Substantia nigra (tissue), 51 donors: ENCODE measurements at places on chromosomes 12 and 14.

DNA sequence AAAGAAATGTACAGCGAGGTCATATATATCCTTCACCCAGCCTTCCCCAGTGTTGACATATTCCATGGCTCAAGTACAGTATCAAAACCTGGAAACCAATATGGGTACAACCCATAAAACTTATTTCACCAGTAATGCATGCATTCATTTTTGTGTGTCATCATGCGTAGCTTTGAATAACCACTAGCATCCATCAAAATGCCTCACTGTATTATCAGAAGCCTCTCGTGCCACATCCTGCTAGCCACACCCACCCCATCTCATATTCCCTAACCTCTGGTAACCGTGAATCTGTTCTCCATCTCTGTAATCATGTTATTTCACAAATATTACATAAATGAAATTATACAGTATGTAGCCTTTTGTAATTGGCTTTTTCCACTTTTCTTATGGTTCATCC, 314.3 kb downstream of the RAD51B start:
- DNase-seq, result no peak

GRCh38 chr12:122843455-122843854, 8.2 kb downstream of the HIP1R start:
- no peak for DNase-seq

DNA sequence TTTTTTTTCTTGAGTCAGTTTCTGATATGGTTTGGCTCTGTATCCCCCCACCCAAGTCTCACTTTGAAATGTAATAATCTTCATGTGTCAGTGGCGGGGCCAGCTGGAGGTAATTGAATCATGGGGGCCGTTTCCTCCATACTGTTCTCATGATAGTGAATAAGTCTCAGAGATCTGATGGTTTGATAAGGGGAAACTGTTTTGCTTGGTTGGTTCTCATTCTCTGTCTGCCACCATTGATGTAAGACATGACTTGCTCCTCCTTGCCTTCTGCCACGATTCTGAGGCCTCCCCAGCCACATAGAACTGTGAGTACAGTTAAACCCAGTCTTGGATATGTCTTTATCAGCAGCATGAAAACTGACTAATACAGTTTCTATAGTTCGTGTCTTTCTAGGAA, 42.9 kb downstream of the WNK1 start:
- DNase-seq, result no peak

- DNase-seq, result no peak
These were observed 11.6 kb downstream of the OTX2 start for GRCh38 chr14:56798447-56799342.

DNA sequence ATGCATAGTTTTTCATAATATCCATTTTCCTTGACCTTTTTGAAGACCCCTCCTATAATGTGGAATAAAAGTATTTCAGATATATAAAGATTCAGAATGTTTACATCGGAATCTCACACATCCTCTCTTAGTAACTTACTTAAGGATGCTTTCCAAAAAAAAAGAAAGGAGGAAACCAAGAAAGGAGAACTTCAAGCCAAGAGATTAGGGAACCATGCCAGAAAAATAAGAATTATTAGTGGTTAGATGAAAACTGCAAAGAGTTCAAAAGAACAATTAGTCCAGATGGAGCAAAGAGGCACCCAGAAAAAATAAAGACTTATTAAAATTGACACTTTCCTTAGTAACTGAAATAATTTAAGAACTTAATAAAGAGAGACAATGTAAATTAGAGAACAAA, 179.2 kb downstream of the DUSP6 start:
- no peak for DNase-seq

- DNase-seq, result no peak
These were observed 6.6 kb upstream of the AAAS start for GRCh38 chr12:53328043-53328435.

- no peak for DNase-seq
These were observed 201.5 kb upstream of the CAND1 start for GRCh38 chr12:67067453-67068203.

DNA sequence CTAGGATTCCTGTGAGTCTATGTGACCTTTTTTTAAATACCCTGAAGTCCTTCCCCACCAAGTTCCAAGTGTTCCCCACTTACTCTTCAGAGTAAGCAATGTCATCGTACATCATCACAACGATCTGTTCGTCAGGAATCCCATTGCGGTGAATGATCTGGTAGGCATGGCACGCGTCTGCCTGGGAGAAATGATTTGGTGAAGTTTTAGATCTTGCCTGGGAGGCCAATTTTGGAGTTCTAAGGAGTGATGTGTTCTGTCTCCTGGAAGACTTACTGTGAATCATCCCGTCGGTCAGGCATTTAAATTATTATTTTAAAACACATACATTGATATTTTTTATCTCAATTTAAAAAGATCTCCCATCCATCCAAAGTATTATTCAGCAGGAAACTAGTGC, 29.8 kb downstream of the LGMN start:
- no peak for DNase-seq

DNA sequence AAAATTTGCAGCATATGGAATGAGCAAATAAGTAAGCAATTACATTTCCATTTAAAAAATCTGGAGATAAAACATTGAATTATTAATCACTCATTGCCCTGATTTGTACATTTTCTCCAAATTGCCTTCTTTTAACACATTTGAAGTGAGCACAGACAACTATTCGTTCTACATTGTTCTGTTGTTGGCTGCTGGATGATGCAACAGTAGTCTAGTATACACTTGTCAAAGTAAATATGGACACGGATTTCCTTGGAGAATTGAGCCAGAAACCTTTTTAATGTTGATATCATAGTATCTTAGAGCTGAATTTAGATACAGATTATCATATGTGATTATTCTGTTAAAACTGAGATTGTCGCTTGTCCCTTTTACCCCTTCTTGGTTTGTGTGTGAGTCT, 188.2 kb downstream of the FUT8 start:
- DNase-seq, result no peak

GRCh38 chr12:3445119-3445978, 45.7 kb upstream of the PRMT8 start:
- DNase-seq, result no peak

GRCh38 chr12:65494537-65494936, 216.1 kb downstream of the MSRB3 start:
- DNase-seq, result no peak

- no peak for DNase-seq
These were observed 161.5 kb downstream of the NUAK1 start for GRCh38 chr12:105977236-105977635.

- DNase-seq, result no peak
These were observed 17.1 kb downstream of the MRPL42 start for GRCh38 chr12:93484315-93484981.

DNA sequence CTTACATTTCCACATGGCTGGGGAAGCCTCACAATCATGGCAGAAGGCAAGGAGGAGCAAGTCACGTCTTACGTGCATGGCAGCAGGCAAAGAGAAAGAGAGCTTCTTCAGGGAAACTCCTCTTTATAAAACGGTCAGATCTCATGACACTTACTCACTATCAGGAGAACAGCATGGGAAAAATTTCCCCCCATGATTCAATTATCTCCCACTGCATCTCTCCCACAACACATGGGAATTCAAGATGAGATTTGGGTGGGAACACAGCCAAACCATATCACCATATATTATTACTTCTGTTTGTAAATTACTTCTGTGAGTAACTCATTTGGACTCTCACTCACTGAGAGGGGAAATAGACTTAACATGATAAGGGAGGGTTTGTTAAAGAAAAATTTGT, 1496.8 kb upstream of the TMEM132C start:
- DNase-seq, result no peak

DNA sequence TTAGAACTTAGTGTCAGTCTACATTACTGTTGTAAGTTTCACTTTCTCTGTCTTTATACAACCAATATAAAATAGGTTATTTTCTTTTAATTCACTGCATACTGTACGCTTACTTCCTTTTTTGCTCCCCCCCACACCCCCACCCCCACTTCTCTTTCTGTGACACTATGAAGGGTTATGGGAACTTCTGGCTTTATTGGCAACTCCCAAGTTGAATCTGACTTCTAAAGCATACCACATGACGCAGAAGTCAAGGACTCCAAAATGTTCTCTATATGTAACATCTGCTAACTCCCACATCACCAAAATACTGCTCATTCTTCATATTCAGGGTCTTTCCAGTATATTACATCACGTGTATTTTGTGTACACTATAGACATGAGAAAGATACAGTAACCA, 81.2 kb upstream of the ATXN7L3B start:
- no peak for DNase-seq

DNA sequence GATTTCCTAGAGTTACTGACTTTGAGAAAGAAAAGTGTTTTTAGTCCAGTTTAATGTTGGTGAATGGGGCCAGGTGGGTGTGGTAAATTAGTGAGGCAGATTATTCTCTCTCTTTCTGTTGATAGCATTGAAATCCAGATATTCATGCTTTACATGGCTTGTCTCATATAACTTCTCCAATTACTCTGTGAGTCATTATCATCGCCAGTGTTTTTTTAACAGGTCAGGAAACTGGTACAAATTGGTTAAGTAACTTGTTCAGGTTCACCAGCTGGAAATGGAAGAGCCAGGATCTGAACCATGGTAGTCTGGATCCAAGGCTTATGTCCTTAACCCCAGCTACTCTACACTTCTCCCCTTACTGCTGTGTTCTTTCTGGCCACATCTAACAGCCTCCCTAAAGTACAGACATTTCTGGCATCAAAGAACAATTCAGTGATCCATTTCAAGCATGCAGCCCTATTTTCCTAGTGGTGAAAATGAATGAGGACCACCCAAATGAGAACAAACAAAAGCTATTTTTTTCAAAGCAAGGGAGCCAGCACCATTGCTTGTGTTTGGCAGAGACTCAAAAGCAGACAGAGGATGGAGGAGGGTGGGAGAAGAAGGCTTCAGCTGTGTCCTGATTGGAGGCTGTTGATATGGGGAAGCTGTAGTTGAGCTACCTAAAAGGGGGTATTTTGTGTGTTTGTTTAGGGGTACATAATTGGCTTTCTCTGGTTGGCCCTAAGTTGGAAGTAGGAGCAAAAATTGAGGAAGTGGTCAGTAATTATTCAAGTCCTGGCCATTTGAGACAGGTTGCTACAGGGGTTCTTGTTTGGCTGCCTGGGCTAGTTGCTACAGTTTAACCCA, 1.7 kb downstream of the IRAK3 start:
- DNase-seq, result no peak

GRCh38 chr12:16611146-16611545, 5.2 kb upstream of the LMO3 start:
- no peak for DNase-seq
